ENCODE measurements at places on chromosomes 11 and 22.

DNA sequence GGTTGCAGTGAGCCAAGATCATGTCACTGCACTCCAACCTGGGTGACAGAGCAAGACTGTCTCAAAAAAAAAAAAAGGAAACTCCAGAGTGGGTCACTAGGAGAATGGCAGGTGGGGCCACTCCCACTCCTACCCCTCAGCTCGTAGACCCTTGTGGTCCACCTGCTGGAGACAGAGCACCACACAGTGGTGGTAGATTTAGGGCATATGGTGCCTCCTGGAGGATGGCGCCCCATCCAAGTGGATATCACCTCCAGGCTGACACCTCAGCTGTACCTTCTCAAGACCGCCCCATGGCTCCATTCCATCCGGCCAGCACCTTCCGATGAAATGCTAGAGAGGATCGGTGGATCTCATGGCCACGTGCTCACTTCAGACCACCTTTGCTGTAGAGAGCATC lies 6.2 kb downstream of the CYTH4 start:
- no peak for DNase-seq

DNA sequence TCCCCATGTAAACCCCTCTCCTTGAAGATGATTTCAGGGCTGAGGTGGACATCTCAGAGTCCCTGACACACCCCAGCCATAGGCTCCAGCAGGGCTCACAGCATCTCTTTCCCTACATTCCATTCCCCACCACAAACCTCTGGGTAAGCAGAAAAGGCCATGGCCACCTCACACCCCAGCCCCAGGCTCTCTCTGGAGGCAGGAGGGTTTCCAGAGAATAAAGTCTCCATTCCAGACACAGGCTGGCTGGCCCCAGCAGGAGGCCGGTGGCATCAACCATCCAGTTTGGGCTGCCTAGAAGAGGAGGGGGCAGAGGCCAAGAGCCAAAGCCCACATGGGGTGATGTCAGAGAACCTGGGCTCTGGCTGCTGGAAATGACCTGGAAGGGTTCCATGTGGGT lies 61.4 kb downstream of the TP53I11 start:
- DNase-seq: no peak

DNA sequence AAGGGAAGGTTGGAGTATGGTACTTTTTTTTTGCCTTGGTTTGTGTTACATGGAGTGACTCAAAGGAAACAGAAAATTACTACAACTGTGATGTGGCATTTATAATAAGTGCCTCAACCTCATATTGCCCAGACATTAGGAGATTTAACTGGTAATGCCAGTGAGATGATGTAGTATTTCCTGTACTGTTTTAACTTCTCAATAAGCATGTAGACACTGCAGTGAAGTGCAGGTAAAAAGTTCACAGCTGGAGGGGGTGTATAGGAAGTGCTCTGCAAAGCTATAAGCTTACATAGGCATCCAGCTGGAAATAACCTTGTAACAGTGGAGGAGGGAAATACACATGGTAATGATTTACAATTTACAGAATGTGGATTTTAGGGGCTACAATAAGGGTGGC lies 138.2 kb upstream of the MTMR2 start:
- no peak for DNase-seq

- DNase-seq: no peak
Measured at GRCh38 chr22:50008151-50009040, 4.2 kb downstream of the IL17REL start.

DNA sequence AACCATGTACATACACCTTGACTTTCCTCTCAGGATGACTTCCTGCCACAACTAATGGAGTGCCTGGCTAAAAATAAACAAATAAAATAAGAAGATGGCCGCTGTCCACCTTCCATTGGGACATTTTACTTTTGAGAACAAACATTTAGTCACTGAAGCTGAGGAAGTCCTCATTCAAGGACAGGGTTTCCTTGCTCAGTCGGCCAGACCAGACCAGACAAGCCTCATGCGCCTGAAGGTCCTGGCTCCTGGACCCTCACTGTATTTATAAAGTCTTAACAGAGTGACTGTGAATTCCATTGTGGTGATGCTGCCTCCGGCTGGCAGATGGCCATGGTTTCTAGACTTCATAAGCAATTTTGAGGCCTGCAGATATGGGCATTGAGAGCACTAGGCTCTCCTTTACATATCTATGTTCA lies 114.5 kb downstream of the MAML2 start:
- DNase-seq: no peak

GRCh38 chr22:31932863-31933262 lies 11.5 kb upstream of the YWHAH start:
- no peak for DNase-seq

GRCh38 chr22:46592390-46592872 lies 27.8 kb upstream of the GRAMD4 start:
- DNase-seq: no peak

GRCh38 chr11:35647421-35648093 lies 15.0 kb upstream of the TRIM44 start:
- no peak for DNase-seq

GRCh38 chr11:134837887-134838232 lies 425.8 kb upstream of the B3GAT1 start:
- DNase-seq: no peak

DNA sequence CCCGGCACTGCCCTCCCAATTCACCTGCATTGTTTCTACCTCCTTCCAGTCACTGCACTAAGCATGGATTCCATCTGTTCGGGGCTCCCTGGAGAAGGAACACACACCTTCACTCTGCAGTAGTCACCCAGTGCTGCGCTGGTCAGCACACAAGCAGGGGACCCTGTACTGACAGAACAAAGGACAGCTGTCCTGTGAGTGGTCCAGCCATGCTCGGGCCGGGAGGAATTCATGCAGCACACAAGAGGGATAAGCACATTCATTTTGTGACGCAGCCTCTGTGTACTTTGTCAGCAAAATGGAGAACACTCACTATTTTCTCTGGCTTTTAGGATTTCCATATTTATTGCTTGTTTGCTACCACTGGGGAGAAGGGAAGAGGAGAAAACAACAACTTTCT lies 167.3 kb downstream of the NTM start:
- no peak for DNase-seq
